AG09309 (cell line): ENCODE measurements at places on chromosomes 12 and 14.

DNA sequence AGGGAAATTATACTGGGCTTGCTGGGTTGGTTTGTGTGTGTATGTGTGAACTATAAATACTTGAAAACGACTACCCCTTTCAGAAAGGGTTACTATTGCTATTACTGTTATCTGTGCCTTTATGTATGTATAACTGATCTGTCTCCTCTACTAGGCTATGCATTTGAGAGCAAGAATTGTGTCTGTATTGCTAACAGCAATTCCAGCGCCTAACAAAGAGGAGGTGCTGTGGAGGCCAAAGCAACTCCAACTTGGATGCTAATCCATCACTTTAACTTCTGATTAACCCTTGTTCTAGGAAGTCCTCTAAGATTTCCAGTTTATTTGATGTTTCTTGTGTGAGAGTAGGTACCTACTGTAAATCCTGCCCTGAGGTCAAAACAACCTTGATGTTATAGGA is 313.9 kb downstream of the PCNX1 start:
- no peak for DNase-seq

DNA sequence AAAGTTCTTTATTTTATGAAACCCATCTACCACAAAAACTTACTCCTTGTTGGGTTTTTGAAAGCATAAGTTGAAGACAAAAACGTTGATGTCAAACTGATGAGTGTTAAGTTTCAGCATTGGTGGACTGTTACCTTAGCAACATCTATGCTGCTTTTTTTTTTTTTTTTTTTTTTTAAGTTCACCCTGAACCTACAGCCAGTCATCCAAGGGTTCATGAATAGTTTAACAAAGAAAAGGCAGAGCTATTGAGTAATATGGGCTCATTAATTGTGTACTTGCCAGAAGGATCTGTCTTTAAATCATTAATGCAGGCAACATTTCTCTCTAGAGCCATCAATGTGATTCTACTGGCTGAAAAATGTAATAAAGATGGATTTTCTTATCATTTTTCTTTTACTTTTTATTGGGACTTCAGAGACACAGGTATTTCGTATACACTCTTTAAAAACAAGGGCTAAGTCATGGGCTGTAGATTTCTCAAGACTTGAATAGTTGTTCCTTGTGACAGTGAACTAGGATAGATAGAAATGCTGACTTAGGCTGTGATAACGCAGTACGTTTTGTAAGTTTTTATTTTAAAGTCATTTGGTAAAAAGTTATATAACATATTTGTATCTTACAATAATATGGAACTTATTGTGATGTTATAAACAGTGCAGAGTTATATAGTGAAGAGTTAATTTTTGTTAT is at the start of gene PTPRQ:
Gene PTPRQ, plus strand, starts transcription at position 262 of the 693 bp plus-strand sequence. Its CDS starts 111 bp downstream, at position 373.
- DNase-seq, result peak; percentile 33

GRCh38 chr14:92385561-92385960 is 62.6 kb downstream of the SLC24A4 start:
- no peak for DNase-seq

- DNase-seq, result no peak
Observed at GRCh38 chr12:121578230-121579189, 2.3 kb downstream of the KDM2B start.
